Activated T-helper 1 cell treated with anti-CD3 and anti-CD28 coated beads, Interleukin-2, amount 50 U/mL, for 16 hours (primary cell): ENCODE measurements at places on chromosomes 4 and X.

DNA sequence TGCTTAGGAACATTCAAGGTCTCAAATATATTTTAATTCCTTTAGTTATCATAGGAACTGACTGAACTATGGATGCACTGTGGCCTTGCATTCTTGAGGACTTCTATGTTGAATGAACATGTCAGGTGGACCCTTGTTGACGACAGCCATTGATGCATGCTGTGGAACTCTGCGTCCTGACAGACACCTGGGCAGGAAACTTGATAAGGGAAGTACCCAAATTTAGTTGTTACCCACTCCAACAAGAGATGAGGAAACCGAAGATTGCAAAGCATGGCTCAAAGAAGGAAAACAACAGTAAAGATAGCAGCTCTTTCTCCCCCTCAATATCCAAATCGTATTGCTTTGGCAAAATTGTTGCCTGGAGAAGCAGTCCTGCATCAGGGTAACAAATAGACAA lies 540.0 kb upstream of the NR3C2 start:
- DNase-seq, result no peak

- no peak for DNase-seq
Observed at GRCh38 chr4:147054228-147054872, 108.7 kb upstream of the TTC29 start.

DNA sequence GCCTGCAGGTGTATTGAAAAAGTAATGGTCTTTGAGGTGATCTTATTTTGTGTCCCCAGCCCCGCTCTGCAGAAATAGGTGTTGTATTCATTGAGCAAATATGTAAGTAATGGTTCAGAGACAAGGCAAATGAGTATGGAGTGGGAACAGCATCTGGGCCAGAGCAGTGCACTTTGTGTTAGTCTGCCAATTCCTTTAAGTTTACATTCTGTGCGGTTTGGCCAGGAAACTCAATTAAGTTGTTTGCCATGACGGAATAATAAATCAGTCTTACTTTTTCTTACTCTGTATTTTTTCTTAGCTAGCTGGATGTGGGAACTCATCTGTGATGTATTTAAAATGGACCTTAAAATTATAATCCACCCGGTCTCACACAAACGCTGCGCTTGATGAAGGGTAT lies 12.6 kb downstream of the DCLK2 start:
- no peak for DNase-seq

- DNase-seq, result no peak
Observed at GRCh38 chr4:83013902-83014301, 3.3 kb upstream of the LIN54 start.

GRCh38 chrX:22081475-22082092 lies 49.5 kb downstream of the PHEX start:
- DNase-seq, result peak; percentile 5

- no peak for DNase-seq
Observed at GRCh38 chrX:151397741-151398070, 700 bp downstream of the VMA21 start.

DNA sequence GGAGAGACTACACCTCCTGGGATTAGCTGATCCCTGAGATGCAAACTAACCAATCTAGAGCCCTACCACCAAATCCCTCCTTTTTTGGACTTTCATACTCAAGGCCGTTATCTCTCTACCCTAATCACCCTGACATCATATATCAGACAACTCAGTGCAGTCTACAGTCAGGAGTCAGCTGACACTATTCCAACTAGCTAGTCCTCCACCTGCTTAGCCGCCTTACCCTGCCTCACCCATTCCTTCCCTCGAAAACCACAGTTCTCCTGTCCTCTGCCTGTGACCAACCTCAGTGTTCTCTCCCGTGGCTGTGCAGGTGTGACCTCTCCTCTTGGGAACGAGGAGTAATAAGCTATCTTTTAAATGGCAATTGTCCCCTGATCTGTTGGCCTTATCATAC lies 1.8 kb upstream of the PPEF2 start:
- no peak for DNase-seq

GRCh38 chrX:12819222-12819621 lies 28.0 kb downstream of the PRPS2 start:
- no peak for DNase-seq

GRCh38 chrX:129161108-129161507 lies 362.2 kb downstream of the SMARCA1 start:
- no peak for DNase-seq

DNA sequence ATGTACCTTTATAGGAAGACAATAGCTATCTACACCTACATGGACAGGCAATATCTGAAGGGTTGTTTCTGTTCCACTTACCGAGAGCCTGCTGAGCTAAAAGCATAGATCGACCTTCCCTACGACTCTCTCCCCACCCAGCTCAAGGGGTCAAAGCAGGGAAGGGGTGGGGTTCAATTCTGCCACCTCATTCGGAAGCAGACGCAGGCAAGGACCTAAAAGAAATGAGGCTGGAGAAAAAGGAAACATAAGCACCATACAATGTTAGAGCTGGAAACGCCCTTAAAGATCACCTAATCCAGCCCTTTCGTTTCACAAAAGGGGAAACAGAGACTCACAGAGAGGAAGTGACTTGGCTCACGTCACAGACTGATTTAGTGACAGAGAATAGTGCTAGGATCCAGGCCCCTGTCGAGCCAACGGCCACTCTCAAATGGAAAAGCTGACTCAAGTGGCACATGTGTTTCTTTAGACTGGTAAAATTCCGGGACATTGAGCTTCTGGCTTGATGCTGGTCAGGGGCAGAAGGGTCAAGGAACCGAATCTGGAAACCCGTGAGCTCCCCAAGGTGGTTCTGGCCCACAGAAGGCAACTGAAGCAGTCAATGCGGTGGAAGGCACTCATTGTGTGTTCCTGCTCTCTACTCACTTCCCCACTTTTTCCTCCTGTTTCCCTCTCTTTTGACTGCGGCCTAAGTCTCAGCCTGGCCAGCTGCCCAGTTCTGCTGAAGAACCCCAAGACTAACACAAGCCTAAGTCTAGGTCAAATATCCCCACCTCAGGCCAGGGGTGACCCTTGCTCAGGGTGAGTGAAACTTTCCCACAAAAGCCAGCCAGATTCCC lies 7.5 kb downstream of the SEPTIN6 start:
- no peak for DNase-seq

DNA sequence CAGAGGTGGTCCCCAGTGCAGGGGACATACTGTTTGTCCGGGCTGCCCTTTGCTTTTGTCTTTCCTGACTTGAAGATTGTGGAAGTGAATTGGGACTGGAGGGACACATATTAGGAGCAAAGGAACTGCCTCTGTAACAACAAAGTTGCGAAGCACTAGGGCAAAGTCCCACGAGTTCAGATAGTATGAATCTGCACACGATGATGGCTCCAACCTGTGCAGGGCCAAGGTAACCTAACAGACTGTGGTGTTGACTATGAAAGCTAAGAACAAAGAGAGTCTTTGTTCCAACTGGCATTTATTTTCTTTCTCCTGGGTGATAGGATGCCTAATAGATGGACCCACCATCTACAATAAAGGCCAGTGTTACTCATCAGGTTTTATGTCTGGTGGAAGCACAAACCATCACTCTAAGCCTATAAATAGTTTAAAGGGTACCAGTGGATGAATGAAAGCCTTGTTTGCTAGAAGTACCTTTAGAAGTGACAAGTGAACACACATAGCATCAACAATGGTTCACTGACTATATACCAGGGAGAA lies 71.8 kb downstream of the TMA16 start:
- no peak for DNase-seq

DNA sequence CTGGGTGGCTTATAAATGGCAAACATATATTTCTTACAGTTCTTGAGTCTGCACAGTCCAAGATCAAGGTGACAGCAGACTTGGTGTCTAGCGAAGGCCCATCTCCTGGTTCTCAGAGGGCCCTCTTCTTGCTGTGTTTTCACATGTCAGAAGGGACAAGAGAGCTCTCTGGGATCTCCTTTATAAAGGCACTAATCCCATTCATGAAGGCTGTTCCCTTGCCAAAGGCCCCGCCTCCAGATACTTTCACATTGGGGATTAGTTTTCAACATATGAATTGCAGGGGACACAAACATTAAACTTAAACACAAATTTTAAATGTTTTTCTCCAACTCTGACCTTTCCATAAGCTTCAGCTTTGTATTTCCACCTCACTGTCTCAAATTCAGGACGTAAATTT lies 1135.0 kb upstream of the TENM3 start:
- no peak for DNase-seq

- DNase-seq, result no peak
Observed at GRCh38 chrX:136967966-136968365, 65.8 kb downstream of the GPR101 start.

- DNase-seq, result no peak
Observed at GRCh38 chr4:120819805-120820437, 102.6 kb downstream of the PRDM5 start.

- DNase-seq, result no peak
Observed at GRCh38 chrX:103919270-103919637, 43.2 kb upstream of the TMSB15B start.

DNA sequence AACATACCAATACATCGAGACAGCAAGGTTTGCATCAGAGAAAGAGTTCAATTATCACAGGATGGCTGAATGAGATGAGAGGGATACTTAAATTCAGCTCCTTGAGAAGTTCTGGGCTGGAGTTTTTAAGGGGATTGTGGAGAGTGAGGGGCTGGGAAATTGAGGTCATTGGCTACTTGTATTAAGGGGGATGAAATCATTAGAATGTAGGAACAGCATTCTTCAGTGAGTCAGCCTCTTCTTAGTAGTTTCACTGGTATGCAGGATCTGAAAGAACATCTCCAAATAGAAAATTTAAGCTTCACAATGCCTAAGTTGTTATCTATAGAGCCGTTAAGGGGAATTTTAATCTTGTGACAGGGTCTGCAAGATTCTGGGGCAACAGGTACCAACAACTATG lies 211.6 kb upstream of the TAPT1 start:
- DNase-seq, result no peak

GRCh38 chrX:121781991-121782390 lies 734.6 kb downstream of the GLUD2 start:
- DNase-seq, result no peak

GRCh38 chrX:638482-639131 lies 8.0 kb downstream of the SHOX start:
- DNase-seq, result no peak

DNA sequence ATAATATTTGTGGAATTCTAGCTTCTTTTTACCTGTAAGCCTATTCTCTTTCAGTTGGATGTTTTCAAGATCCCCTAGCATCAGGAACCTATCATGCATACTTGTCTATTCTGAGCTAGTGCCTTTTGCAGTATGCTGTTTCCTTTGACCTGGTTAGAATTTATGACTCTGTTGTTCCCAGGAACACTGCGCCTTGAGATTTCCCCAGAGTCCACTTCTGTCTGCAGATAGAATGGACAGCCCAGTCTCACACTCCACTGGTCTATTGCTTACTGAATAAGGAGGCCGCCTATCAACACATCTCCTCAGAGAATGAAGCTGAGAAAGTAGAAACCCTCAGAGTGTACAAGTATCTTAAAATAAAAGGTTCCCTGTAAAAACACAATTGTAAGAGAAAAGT lies 465.1 kb upstream of the GALNTL6 start:
- DNase-seq, result no peak

DNA sequence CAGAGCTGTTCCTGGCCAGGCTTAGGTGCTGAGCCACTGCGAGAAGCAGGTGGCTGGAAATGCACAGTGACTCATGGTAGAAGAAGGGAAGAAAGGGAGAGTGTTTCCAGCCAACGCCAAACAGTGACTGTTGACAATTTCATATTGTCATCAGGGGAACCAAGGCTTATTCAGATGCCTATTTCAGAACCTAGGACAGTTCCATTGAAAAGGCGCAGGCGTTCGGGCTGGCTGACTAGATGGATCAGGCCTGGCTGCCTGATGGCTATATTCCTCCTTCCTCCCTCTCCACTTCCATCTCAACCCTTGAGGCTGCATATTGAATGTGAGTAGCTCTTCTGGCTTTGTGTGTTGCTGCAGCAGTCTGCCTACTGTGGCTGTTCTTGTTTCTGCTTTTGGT lies 73.0 kb upstream of the FRMPD4 start:
- DNase-seq, result no peak

DNA sequence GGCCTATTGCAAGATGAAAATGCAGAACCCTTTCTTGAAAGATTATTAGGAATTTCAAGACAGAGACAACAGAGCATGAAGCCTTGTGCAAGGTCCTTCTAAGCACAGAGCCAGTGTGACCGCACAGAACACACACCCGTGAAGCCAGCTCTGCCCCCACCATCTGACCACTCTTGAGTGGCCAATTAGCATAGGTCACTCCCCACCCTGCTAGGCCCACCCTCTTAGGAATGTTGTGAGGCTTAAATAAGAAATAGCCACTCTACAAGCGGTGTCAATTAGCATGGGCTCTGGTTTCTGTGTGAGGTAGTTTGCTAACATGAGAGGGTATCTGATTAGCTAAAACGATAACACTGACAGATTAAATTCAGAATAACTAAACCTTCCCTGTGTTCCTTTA lies 152.9 kb downstream of the PTTG2 start:
- DNase-seq, result no peak

GRCh38 chr4:151694961-151695720 lies 65.7 kb downstream of the GATB start:
- no peak for DNase-seq

- no peak for DNase-seq
Observed at GRCh38 chrX:17692709-17693346, 44.5 kb upstream of the SCML1 start.
